ENCODE measurements at places on chromosomes 11 and 22. TPM values are rescaled to one million over a fixed set of nuclear protein-coding genes. Genes with fewer than 3 reads are reported as not detected.
A peak's percentile ranks its signal among the peaks of the same experiment; 100 is the strongest.

DNA sequence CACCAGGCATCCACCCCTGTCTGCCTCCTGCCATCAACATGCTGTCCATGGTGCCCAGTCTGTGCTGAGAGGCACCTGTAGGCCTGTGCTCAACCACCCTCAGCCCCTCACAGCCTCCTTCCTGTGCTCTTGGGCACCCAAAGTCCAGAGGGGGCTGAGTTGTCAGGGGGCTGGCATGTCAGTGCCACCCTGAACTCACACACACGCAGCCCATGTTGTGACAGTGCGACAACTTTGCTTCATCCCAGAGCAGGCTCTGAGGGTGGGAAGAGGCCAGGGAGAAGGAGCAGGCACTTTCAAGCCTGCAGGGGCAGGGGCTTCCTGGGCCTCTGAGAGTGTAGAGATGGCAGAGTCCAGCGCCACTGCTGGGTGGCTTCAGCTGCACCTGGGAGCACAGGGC lies 491.0 kb downstream of the TMEM135 start:
- no peak overlapping the region for H3K4me3 ChIP-seq
- H3K27ac ChIP-seq, result no peak overlapping the region
- no peaks in the 10 kb centered on the region for H3K4me1 ChIP-seq
- H3K27me3 ChIP-seq, result no peaks in the 10 kb centered on the region

Gene DENND6B
- total RNA-seq, result 5.0 TPM

- DNase-seq, result no peak
- no peaks in the 10 kb centered on the region for H3K36me3 ChIP-seq
- no peaks in the 10 kb centered on the region for H3K4me1 ChIP-seq
- H3K27ac ChIP-seq, result no peak overlapping the region
- no peak overlapping the region for H3K4me3 ChIP-seq
These were observed 44.4 kb upstream of the CLMP start for GRCh38 chr11:123239191-123240150.

DNA sequence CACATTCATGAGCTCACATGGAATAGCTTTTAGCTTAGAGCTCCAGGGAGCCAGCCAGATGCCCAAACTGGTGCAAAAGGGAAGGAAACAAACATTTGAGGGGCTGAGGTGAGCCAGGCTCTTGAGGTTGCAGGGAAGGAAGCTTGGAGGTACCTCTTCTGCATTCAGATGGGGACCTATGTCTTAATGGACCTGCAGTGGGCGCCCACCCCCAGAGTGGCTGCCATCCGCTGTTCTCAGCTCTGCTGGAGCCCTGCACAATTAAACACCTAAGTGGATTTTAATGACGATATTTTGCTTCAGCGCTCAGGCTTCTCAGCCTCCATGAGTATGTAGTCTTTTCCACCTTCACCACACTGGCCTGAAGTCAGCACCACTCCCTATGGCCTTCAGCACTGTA lies 100.8 kb downstream of the LDLRAD3 start:
- H3K27ac ChIP-seq, result no peak overlapping the region
- no peaks in the 10 kb centered on the region for H3K36me3 ChIP-seq
- no peaks in the 10 kb centered on the region for H3K4me1 ChIP-seq
- no peak overlapping the region for H3K4me3 ChIP-seq
- DNase-seq, result no peak
- H3K27me3 ChIP-seq, result no peaks in the 10 kb centered on the region

Gene NXPE2
- total RNA-seq, result not detected

DNA sequence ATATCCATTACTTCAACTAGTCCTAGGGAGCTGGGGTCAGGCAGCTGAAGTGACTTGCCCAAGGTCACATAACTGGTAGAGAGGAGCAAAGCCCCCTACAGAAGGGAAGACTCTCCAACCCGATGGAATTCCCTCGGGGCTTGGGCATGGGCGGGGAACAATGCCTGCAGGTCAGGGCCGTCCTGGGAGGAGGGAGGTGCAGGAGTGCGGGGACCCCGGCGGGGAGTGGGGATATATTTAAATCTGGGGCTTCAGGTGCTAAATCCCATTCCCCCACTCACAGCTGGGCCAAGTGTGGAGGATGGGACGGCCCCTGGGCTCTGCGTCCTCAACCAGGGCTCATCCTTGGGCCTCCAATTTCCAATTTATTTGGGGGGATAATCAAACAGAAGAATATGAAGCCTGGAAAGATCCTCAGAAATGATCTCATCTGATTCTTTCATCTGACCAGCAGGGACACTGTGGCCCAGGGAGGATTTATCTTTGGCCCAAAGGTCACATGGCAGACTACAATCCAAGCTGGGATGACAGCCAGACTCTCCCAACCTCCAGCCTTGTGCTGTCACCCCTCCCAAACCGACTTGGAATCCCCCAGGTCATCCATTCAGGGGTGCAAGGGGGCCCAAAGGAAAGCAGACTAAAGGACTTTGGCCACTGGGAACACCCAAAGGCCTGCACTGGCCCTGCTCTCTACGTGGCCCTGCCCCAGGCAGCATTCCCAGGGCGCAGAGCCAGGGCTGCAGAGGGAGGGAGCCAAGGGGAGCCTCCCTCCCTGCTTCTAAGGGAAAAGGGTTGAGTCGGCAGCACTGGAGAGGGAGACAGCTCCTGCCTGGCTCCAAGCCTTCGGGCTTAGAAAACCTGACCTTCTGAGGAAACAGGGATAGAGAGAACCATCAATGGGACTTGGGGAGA lies 8.7 kb upstream of the C1QTNF6 start:
- H3K4me1 ChIP-seq, result peaks cover 24% of the 10 kb centered on the region
- H3K4me3 ChIP-seq, result no peak overlapping the region
- peak overlapping the region; percentile 26 for H3K27ac ChIP-seq
- peak; percentile 93 for DNase-seq
- no peaks in the 10 kb centered on the region for H3K36me3 ChIP-seq

GRCh38 chr11:12224537-12224893 lies 114.1 kb downstream of the MICAL2 start:
- H3K36me3 ChIP-seq, result no peaks in the 10 kb centered on the region
- H3K27ac ChIP-seq, result no peak overlapping the region
- DNase-seq, result no peak
- no peak overlapping the region for H3K4me3 ChIP-seq

DNA sequence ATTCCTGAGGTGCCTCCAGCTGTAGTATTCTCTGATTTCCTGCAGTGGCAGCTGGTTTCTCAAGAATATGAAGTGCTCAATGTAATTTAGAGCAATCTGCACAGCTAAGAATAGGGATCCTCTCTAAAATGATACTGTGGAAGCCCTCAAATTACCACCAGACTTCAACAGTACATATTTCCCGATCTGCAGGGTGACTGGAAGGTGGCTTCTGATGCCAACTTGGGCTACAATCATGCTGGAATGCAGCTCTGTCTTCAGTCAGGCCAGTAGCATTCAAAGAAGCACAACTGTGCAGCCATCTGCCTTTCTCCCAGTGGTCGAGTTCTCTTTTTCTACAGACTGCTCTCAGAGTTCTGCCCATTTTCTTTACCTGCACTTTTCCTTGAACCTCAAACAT lies 55.5 kb upstream of the CD5 start:
- no peaks in the 10 kb centered on the region for H3K36me3 ChIP-seq
- H3K27me3 ChIP-seq, result no peaks in the 10 kb centered on the region
- no peak overlapping the region for H3K27ac ChIP-seq

- H3K27ac ChIP-seq, result no peak overlapping the region
- no peak overlapping the region for H3K4me3 ChIP-seq
- H3K27me3 ChIP-seq, result no peaks in the 10 kb centered on the region
- H3K36me3 ChIP-seq, result no peaks in the 10 kb centered on the region
- DNase-seq, result no peak
These were observed 858.1 kb downstream of the OPCML start for GRCh38 chr11:132674151-132674550.

DNA sequence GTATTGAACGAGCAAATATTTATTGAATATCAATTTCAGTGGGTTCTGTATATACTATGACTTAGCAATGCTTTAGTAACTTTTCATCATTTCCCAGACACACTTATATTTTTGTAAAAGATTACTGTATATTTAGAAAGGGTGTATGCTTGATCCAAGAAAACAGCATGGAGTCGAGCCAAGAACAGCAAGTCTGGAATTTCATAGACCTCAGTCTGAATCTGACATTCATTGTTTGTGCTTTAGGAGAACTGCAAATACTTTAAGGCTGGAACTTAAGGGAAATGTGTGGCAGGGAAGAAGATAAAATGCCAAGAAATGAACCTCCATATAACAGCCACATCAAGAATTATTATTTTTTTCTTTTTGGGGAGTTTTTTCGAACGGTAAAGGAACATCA lies 1156.8 kb downstream of the LRRC4C start:
- H3K4me1 ChIP-seq, result no peaks in the 10 kb centered on the region
- no peak overlapping the region for H3K27ac ChIP-seq
- no peaks in the 10 kb centered on the region for H3K27me3 ChIP-seq
- H3K36me3 ChIP-seq, result no peaks in the 10 kb centered on the region

GRCh38 chr11:79697905-79698304 lies 257.1 kb upstream of the TENM4 start:
- H3K4me3 ChIP-seq, result no peak overlapping the region
- H3K4me1 ChIP-seq, result no peaks in the 10 kb centered on the region
- no peaks in the 10 kb centered on the region for H3K27me3 ChIP-seq
- no peak for DNase-seq
- H3K27ac ChIP-seq, result no peak overlapping the region

Gene APOA4
- not detected for total RNA-seq

Gene OR52N4
- not detected for total RNA-seq

DNA sequence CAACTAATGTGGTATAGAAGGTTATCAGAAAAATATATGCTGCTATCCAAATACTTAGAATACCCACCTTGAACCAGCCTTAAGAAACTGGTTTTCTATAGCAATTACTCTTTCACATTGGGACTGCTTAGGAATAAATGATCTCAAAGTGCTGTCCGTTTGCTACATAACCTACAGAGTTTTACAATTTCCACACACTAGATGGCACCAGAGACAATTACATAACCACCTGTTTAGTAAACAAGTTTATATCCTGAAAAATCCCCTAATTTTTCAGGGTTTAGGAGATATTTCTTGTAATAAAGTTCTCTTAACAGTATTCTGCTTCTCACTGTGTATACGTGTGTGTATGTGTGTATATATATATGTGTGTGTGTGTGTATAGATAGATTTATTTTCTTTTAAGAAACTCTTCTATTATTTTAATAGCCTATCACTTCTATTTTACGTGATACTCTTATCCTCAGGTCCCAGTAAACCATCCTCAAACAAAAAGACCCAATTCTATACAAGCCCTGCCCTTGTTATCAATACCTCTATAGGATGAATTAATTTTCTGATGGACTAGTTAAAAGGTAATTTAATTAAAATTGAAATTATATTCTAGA lies 6.7 kb upstream of the OR5I1 start:
- H3K27ac ChIP-seq, result no peak overlapping the region
- H3K27me3 ChIP-seq, result no peaks in the 10 kb centered on the region
- DNase-seq, result no peak
- H3K36me3 ChIP-seq, result no peaks in the 10 kb centered on the region

- no peak overlapping the region for H3K4me3 ChIP-seq
- no peaks in the 10 kb centered on the region for H3K36me3 ChIP-seq
- H3K27me3 ChIP-seq, result peaks cover 3% of the 10 kb centered on the region
- no peak overlapping the region for H3K27ac ChIP-seq
- H3K4me1 ChIP-seq, result no peaks in the 10 kb centered on the region
These were observed 5.4 kb downstream of the LRRC32 start for GRCh38 chr11:76665172-76665571.

DNA sequence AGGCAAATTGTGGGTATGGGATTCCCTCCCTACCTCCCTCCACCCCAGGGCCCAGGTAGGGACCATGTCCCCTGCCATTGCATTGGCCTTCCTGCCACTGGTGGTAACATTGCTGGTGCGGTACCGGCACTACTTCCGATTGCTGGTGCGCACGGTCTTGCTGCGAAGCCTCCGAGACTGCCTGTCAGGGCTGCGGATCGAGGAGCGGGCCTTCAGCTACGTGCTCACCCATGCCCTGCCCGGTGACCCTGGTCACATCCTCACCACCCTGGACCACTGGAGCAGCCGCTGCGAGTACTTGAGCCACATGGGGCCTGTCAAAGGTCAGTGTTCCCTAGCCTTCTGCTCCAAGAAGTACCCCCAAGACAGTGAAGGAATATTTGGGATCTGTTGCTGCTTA lies at the start of gene TOMT:
TSS of gene TOMT (plus strand) at position 37 of the 400 bp plus-strand sequence. CDS start at position 65, 28 bp downstream.
- DNase-seq, result no peak
- H3K4me3 ChIP-seq, result no peak within 1 kb of the TSS
- H3K4me1 ChIP-seq, result peaks cover 13% of the 10 kb centered on the region

Gene CRYBB2
- total RNA-seq, result not detected

DNA sequence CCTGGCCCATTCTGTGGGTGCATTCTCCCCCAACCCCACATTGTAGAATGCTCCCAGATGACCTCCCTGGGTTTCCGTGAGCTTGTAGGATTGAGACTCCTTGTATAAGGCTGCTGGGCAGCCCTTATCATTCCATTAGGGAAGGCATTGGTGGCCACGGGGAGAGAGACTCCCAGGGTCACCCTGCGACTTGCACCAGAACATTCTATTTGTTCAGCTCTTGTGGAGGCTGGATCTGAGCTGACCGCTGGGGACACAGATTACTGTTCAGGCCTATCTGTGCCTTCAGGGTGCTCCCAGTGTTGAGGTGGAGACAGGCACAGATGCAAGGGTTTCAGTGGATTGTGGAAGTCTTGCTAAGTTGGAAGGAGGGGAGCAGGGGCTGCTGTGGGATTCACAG lies 17.8 kb downstream of the MICALL1 start:
- no peaks in the 10 kb centered on the region for H3K27me3 ChIP-seq
- no peak overlapping the region for H3K4me3 ChIP-seq
- H3K27ac ChIP-seq, result peak overlapping the region; percentile 59

Gene APOL5
- not detected for total RNA-seq

- H3K4me1 ChIP-seq, result no peaks in the 10 kb centered on the region
- no peak for DNase-seq
- no peak overlapping the region for H3K4me3 ChIP-seq
- no peaks in the 10 kb centered on the region for H3K36me3 ChIP-seq
- H3K27me3 ChIP-seq, result no peaks in the 10 kb centered on the region
These were observed 2.0 kb downstream of the USH1C start for GRCh38 chr11:17542249-17542648.

DNA sequence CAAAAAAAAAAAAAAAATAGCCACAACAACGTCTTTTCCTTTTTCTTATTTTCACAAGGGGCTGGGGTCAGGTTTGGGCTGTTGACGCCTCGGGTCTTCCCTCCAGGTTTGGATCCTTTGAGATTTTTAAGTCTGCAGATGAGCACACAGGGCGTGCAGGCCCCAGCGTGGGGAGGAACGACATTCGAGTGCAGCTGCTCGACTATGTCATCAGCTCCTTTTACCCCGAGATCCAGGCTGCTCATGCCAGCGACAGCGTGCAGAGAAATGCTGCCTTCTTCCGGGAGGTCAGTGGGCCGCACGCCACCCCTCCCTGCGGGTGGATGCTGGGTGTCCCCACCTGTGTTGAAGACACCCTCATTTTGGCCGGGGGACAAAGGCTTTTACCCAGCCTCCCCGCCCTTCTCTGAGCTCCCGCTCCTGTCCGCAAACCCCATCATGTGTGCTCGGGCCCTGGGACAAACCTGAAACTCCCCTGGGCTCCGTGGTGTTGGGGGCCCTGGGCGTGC lies 7.7 kb downstream of the SELENOO start:
- no peaks in the 10 kb centered on the region for H3K4me1 ChIP-seq
- H3K36me3 ChIP-seq, result peaks cover 33% of the 10 kb centered on the region
- H3K27ac ChIP-seq, result no peak overlapping the region
- peak; percentile 26 for DNase-seq
- no peaks in the 10 kb centered on the region for H3K27me3 ChIP-seq

Gene MFNG
- 3.3 TPM for total RNA-seq

All from pancreas (tissue), 10 donors.